Mucosa of gallbladder (tissue), 1 donor: ENCODE measurements at places on chromosomes 13 and 19. TPM values are rescaled to one million over a fixed set of nuclear protein-coding genes. Genes with fewer than 3 reads are reported as not detected.

SIGLEC14 gene
- 5.9 TPM for total RNA-seq

GRCh38 chr19:18339723-18340122 is 675 bp upstream of the PGPEP1 start:
- no peak for DNase-seq

MTUS2 gene
- 1.5 TPM for total RNA-seq

DNA sequence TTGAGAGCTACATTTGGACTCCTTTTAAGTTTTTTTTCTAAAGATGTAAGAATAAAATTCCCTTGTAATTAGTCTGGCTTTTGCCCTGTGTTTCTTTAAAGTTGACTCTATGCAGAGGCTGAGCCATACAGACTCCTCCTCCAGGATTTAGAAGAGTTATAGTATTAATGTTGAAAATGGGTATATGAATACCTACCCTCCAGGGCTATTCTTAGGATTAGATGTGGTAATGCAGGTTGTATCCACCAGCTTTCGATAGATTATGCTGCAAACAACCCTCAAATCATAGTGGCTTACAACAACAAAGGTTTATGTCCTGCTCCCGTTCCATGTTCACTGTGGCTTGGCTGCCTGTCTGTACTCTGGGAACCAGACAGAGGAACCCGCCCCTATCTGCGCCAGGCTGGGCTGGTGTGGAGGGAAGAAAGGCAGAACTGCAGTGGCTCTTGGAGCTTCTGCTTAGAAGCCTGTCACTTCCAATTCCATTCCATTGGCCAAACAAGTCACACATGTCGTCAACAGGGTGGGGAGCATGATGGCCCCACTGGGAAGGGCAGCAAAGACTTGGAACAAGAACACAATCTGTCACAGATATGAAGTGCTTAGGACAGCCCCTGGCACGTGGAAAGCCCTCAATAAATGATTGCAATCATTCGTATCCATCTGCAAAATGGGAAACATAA is 290.8 kb downstream of the FOXO1 start:
- DNase-seq: no peak

- DNase-seq: no peak
Measured at GRCh38 chr19:30395283-30395682, 23.1 kb downstream of the ZNF536 start.

GRCh38 chr13:49641801-49642291 is 13.5 kb downstream of the ARL11 start:
- DNase-seq: peak; percentile 20
